ENCODE measurements at places on chromosomes 12 and 14.

GRCh38 chr14:56367416-56367815 is 212.2 kb upstream of the TMEM260 start:
- no peak for DNase-seq

DNA sequence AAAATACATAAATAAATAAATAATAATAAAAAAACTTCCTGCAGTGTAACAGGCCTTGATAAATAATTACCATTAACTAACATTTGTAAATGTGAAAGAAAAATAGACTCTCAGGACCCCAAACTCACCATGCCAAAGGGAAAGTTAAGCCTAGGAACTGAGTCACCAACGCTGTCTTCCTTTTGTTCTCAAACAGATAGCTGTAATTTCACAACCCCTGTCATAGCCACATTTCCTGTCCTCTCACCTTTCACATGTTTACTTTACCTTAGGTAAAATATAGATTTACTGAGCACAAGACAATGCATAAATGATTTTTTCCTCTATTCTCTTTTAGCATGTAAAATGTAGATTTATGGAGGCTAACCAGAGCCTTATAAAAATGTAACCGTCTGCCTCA is 35.9 kb upstream of the CHST11 start:
- peak; percentile 53 for DNase-seq

DNA sequence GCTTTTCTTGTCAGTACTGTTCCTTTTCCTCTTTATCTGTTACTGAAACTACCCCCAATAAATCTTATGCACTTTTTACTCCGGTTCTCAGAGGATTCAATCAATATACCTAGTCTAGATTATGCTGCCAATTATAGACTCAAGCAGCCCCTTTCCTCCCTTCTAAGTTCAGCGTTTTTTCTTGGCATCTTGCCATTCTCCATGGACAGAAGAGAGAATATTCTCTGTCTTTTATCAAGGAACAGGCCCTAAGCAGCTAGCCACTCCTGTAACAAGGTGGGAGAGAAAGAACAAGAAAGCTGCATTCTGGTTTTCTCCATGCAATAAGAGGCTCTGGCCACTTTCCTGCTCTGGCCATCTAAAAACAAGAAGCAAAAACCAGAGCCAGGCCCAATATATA is 263.0 kb upstream of the ALG10 start:
- DNase-seq = no peak

DNA sequence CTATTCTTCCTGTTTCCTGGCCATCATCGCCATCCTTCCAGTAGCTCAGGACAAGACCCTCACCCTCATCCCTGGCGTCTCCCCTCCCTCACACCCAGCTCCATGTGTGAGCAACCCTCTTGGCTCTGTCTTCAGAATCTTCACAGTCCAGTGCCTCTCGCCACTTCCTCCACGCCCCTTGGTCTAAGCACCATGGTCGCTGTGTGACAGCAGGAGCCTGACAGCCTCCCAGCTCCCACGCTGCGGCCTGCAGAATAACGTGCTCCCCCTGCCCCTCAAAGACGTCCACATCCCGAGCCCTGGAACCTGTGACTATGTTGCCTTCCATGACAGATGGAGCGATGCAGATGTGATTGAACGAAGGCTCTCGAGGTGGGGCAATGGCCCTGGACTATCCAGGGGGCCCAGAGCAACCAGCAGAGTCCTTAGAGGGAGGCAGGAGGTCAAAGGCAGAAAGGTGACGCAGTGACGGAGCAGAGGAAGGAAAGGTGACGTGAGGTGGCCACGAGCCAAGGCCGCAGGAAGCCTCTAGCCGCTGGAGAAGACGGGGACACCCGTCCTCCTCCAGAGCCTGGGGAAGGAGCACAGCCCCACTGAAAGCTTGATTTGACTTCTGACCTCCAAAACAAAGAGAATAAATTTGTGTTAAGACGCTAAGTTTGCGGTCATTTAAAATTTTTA is 139.8 kb downstream of the CALM1 start:
- no peak for DNase-seq

GRCh38 chr12:23585156-23585781 is 364.2 kb downstream of the SOX5 start:
- no peak for DNase-seq

DNA sequence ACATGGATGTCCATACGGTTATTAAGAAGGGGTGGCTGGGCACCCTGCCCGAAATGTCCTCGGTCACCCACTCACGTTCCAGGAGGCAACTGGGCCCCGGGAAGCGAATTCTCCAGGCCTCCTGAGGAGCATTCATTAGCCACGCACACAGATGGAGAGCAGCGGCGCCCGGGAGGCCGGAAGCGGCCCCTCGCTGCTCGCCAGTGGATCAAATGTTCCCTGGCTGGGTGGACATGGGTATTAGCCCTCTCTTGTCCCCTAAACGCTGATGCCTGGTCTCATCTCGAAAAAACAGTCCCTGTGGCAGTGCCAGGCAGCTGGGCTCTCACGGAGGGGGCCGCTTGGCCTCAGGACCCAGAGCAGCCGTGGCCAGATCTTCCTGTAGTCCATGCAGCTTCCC is 59.0 kb upstream of the DLK1 start:
- DNase-seq = no peak

DNA sequence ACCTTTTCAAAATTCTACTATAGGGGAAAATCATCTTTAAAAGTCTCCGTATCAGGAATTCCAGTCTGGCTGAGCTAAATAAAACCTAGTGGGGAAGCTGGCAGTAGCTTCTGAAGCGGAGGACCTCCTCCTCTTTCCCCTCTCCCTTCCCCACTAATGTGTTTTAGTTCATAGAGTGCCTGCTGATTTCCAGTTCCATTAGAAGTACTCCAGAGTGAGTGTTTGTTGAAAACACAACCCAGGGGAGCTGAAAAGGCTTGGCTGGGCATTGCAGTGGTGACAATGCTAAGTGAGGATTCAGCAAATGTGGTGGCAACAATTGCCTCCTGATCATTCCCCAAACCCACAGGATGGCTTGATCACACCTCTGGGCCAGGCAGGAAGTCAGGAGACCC is 144.2 kb upstream of the FRMD6 start:
- DNase-seq = no peak

DNA sequence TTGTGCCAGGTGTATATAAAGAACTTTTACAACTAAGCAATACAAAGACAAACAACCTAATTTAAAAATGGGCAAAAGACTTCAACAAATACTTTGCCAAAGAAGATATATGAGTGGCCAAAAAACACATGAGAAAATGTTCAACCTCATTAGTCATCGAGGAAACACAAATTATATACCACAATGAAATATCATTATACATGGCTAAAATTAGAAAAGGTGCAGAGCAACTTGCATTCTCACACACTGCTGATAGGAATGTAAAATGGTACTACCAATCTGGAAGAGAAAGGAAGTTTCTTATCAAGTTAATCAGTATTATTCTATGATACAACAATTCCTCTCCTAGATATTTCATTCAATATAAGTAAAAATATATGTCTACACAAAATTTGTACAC is 131.6 kb upstream of the FRMD6 start:
- DNase-seq = no peak
